ENCODE measurements at places on chromosomes 4 and X.

- no peak for DNase-seq
Measured at GRCh38 chr4:21649391-21650090, 299.0 kb downstream of the KCNIP4 start.

DNA sequence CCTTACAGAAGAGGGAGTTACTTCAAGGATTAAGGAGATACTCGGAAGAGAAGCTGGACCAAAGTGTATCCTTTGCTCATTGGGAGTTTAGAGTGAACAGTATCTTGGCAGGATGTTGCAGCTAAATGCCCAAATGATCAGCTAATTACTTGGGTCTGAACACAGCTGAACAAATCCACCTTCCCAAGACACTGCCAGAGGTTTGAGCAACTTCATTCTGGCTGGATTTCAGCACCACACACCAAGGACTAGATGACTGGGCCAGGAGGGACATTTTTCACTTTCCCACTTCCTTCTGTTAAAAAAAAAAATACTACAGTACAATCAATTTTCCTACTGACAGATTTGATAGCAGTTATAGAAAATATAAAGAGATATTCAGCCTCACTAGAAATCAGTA is 324.6 kb downstream of the MID1IP1 start:
- no peak for DNase-seq

- no peak for DNase-seq
Measured at GRCh38 chrX:129791961-129792570, 12.3 kb downstream of the SASH3 start.

DNA sequence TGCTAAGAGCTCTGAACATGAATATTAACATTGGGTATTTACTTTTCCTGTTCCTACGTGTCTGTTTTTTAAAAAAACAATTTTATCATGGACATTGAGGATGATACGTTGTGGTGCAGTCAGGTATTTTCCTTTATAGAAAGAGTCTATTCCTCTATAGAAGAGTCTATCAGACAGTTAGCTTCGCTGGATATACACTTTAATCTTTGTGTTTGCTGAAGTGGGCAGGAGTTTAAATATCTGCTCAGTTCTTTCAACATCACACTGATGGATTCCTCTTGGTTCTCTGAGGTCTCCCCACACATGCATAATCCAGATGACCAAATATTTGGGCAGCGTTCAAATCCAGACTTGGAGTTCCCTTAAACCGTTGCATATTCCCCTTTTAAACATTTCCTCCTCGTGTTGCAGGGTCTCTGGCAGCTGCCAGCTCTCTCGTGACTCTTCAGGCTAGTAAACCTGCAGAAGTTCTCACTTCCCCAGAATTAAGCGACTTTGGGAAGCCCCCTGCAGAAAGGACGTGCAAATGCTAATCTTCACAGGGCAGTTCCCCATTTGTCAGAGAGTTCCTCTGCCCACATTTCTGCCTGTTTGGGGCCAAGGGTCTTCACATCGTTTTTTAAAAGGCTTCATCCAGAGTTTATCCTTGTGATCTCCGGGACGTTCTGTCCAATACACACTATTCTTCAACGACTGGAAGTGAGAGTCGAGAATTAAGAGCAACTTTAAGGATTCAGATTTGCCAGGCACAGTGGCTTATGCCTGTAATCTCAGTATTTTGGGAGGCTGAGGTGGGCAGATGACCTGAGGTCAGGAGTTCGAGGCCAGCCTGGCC is 20.5 kb upstream of the DHRSX start:
- no peak for DNase-seq

DNA sequence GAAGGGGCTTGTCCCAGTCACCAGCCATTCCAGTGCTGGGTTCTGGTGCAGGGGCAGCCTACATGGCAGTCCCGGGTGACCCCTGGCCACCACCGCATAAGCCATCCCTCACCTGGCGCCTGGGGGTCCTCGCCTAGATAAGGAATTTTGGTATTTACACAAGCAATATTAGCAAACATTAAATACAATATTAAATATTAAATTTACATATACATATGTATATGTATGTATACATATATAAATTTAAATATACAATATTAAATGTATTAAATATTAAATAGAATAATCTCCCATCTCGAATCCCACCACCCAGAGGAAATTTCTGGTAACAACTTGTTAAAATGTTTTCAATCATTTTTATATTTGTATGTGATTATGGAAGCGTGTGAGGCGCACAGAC is 104.6 kb upstream of the AFAP1 start:
- no peak for DNase-seq

- peak; percentile 83 for DNase-seq
Measured at GRCh38 chr4:52721968-52722815, 29.0 kb downstream of the ERVMER34-1 start.

Data from activated T-helper 2 cell treated with anti-CD3 and anti-CD28 coated beads, Interferon-gamma antibody, Interleukin-2, Interleukin-4, amounts not matched to agents 10 μg/mL and 5 μg/mL and 100 μg/mL, durations not matched to agents 14 hours and 24 hours and 36 hours (primary cell).